ENCODE measurements at places on chromosomes 12 and 14. TPM values are rescaled to one million over a fixed set of nuclear protein-coding genes. Genes with fewer than 3 reads are reported as not detected.
A peak's percentile ranks its signal among the peaks of the same experiment; 100 is the strongest.

DNA sequence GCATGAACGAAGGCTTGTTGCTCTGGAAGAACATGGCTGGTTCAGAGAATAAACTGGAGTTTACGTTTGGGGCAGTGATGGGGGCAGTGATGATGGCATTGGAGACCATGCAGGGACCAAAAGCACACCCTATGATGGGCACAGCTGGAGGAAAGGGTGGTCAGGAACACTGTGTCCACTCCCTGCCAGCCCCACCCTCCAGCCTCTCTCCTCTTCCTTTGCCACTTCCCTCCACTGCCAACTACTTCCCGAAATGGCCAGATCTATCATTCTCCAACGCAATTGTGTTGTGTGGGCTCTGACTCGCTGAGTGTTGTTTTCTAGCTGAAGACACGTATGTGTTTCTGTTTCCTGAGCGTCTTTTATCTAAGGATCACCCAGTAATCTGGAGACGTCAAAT lies 39.3 kb upstream of the GSG1 start:
- H3K27ac ChIP-seq, result no peak overlapping the region
- no peak overlapping the region for H3K4me3 ChIP-seq
- H3K27me3 ChIP-seq, result no peaks in the 10 kb centered on the region
- H3K4me1 ChIP-seq, result peaks cover 15% of the 10 kb centered on the region

DNA sequence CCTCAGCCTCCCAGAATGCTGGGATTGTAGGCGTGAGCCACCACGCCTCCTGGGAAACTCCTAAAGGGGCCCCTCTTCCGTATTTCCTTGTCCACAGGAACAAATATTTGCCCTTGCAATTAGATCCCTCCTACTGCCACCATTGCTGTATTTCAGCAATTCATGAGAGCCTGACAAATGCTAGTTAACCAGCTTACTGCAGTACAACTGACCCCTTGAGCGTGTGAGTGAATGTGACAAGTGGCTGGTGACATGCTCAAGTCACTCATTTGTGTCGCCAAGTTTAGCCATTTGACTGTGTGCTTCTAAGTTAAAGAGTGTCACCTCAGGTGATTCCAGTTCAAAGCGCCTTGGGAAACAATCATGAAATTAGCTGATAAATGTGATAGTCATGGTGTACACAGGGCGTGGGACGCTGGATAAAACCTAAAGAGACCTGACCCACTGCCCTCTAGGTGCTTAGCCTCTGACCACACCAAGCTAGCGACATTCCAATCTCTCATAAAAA lies 56.1 kb upstream of the MAP1LC3B2 start:
- H3K4me1 ChIP-seq, result peaks cover 3% of the 10 kb centered on the region
- no peak overlapping the region for H3K27ac ChIP-seq
- DNase-seq, result no peak
- H3K36me3 ChIP-seq, result no peaks in the 10 kb centered on the region

DNA sequence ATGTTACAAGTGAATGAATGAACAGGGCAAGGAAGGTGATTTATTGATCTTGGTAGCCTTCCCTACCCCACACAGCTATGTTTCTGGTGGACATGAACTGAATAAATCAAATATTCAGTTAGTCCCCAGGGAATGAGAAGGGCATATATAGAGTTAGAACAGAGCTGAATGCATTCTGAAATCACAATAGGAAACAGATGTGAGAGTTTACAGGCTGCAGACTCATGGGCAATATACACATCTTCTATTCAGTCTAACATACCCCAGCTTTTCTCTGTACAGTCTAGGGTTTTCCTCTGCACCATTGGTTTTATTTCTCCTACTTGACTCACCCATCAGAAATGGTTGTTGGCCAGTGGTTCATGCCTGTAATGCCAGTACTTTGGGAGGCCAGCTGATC lies 7.3 kb upstream of the STX2 start:
- no peaks in the 10 kb centered on the region for H3K27me3 ChIP-seq
- no peak for DNase-seq

GRCh38 chr12:11768233-11768965 lies 118.9 kb downstream of the ETV6 start:
- H3K27ac ChIP-seq, result no peak overlapping the region

DNA sequence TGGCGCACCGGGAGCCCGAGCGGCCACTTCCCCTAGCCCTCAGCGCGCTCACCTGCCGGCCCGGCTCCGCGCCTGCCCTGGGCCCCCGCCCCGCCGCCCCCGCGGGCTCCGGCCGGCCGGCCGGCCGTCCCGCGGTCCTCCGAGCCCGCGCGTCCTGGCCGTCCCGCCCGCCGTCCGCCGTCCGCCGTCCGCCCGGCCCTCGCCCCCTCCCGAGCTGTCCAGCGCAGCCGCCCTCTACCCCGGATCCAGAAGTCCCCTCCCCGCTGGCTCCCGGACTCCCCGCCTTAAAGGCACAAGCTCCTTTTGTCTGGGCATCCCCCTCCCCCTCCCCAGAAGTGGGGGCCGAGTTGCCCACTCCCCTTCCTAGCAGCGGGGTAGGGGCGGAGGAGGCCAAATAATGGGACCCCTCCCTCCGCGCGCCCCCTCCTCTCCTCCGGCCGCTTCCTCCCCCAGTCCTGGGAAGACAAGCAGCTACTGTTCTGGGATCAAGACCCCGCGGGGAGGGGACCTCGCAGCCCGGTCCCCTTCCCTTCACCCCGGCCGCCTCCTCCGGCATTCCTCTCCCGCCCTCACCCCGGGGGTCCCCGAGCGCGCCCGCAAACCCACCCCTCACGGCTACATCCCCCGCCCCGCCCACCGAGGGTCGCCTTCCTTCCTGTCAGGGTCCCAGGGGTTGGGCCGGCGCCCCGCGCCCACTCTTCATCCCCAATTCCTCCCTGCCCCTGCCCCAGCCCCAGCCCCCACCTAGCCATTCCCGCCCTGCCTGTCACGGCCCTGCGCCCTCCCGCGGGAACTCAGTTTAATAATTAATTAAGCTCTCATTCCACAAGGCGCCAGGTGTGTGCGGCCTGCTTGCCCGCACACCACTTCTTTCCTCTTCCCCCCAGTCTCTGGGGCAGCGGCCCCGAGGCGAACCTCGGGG lies at the start of gene ADCY6:
Gene ADCY6 (minus strand): TSS at position 236 of the 922 bp plus-strand sequence. CDS start 5,655 bp downstream, outside the sequence.
- peak within 1 kb of the TSS; percentile 47 for H3K4me3 ChIP-seq
- peaks cover 44% of the 10 kb centered on the region for H3K27me3 ChIP-seq
- H3K27ac ChIP-seq, result no peak within 1 kb of the TSS

The MOK gene
- total RNA-seq, result 6.2 TPM
